ENCODE measurements at places on chromosomes 5 and 9.
A peak's percentile ranks its signal among the peaks of the same experiment; 100 is the strongest.

DNA sequence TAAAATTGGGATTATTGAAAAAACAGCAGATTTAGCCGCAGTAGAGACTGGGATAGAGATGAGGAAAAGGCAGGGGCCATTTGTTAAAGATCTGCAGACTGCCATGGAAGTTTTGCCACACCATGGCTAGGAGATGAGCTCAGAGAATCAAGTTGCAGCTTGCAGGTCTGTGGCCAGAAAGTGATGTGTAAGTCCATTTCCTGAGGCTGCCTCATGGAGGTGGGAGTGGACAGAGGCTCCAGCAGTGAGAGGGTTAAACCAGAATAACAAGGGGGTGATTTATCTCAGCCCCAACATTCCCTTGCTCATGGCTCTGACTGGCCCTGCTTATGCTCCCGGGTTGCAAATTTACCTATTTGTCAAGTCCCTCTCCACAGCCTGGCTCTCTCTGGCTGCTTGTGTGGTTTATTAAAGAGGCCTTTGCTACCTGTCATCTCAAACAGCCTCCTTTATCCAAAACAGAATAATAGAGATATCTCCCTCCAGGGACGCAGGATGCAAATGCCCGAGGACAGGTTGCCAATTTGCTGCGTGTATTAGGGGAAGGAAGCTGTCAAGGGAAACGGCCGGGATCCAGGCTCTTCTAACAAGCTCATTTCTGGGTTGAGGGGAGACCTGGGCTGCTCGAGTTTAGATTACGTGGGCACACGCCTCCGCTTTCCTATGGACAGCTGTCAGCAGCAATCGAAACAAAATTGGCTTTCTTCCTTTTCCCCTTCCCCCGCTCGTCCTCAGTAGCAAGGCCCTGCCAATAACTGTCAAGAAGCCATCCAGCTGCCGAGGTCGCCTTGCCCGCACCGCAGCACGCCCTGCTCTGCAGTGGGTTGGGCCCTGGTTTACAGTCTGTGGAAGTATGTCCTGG is 72.8 kb upstream of the PITX1 start:
- no peak for DNase-seq

- DNase-seq: no peak
Measured at GRCh38 chr5:150589862-150590601, 50.4 kb upstream of the SYNPO start.

DNA sequence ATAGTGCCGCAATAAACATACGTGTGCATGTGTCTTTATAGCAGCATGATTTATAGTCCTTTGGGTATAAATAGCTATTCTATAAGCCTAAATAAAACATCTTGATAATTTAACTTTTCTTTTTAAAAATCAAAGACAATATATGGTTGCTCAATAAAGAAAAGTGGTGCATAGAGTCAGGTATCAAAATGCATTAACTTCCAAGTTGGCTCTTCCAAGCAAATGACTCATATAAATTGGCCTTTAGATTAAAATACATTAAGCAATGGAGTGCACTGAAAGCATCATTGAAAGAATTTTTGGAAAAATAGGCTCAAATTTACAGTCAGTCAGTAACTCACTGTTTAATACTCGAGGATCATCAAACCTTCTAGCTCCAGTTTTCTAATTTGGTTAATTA is 106.6 kb downstream of the PLCXD3 start:
- no peak for DNase-seq

DNA sequence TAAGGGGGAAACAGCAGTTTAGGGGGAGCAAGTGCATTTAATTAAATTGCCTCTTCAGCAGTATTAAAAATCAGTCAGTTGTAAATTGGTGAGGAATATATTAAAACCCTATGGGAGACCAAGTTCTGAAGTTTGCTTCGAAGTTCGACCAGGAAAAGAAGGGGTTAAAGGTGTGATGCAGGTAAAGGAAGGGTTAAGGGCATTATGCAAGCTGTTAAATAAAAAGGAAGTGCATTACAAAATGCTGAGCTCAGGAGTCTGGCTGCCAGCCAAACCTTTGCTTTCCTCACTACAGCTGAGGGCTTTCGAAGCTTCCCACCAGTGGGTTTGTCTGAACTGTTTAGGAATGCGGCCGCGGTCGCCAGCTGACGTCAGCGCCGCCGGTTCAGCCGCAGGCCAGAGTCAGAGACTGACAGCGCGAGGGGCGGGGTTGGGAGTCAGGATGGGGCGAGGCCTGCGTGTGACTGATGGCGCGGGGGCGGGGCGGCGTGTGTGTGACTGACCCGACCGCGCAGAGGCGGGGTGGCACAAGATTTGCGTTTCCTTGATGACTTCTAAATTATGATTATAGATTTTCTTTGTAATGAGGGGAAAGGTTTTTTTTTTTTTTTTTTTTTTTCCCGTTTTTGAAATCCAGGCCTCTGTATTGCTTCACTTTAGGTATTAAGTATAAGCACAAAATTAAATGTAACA is 76.6 kb downstream of the ZSWIM6 start:
- DNase-seq: peak; percentile 98

GRCh38 chr9:33168941-33169544 is 1.9 kb upstream of the B4GALT1 start:
- DNase-seq: no peak

GRCh38 chr5:57175551-57176309 is 1.9 kb downstream of the GPBP1 start:
- DNase-seq: no peak

GRCh38 chr9:5939530-5939929 is 48.8 kb downstream of the MLANA start:
- DNase-seq: no peak

DNA sequence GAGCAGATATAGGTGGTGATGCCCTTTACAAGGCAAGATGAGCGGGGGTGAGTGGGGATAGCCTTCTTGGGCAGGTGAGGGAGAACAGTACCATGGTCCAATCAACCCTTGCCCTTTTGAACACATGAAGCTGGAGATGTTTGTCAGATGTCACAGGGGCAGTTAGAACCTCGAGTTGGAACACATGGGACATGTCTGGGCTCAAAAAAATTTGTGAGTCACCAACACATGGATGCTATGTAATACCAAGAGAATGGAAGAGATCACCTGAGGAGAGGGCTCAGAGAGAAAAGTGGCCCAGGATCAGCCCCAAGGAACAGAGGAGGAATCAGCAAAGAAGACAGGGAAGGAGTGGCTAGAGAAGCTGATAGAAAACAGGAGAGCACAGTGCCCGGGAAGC is 4.7 kb downstream of the PHYKPL start:
- no peak for DNase-seq

DNA sequence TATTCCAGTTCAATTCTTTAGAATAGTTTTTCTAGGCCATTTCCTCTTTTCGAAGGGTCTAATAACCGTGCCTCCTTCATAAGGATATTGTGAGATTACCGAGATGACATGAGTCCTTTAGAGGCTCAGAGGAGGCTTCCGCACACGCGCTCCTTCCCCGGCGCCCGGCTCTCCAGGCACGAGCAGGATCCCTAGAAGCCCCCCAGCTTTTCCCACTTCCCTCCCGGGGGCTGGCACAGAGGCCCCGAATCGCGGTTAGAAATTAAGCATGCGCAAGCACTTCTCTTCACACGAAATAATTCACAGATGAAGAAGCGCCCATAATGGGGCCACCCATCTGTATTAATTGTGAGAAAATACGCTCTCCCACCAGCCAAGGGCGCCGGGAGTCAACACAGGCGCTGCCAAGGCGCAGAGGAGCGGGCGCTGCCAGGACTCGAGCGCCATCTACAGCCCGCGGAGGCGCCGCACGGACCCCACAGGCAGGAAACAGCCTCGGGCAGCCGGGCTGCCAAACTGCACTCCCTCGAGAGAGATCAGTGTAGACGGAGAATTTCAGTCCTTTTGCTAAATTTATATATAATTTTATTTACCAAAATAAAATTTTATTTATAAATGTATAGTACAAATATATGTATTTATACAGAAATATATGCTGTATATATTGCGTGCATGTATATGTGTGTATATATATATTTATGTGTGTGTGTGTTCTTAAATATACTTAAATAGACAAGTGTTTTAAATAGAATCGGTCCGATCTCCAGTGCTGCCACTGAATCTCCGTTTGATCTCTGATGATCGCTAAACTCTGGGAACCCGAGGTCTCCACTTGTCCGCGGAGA is 258.1 kb upstream of the NFIL3 start:
- DNase-seq: peak; percentile 62

- no peak for DNase-seq
Measured at GRCh38 chr9:130342714-130343085, 77.1 kb downstream of the HMCN2 start.

Measured in NCI-H2029 (cell line).